ENCODE measurements at places on chromosomes 2 and 18.

DNA sequence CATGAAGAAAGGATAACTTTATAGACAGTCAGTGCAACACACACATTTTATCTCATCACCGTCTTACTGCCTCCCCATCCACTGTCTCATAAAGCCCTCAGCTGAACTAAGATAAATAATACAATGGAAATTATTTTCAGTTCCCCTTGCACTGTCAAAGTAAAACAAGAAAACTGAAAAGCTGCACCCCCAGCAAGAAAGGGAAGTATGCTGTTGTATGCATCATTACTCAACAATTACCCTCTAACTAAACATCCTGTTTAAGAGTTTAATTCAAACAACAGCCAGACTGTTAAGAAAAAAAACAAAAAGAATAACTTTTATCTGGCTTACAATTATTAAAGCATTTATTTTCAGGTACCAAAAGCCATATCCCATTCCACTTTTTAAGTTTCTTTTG is 25.0 kb downstream of the MPPE1 start:
- no peak for DNase-seq

- no peak for DNase-seq
Observed at GRCh38 chr2:102979429-102979828, 217.6 kb downstream of the TMEM182 start.

GRCh38 chr2:28360058-28360717 is 32.5 kb upstream of the FOSL2 start:
- DNase-seq, result no peak

- DNase-seq, result no peak
Observed at GRCh38 chr2:219209236-219210195, 2.9 kb downstream of the ZFAND2B start.

DNA sequence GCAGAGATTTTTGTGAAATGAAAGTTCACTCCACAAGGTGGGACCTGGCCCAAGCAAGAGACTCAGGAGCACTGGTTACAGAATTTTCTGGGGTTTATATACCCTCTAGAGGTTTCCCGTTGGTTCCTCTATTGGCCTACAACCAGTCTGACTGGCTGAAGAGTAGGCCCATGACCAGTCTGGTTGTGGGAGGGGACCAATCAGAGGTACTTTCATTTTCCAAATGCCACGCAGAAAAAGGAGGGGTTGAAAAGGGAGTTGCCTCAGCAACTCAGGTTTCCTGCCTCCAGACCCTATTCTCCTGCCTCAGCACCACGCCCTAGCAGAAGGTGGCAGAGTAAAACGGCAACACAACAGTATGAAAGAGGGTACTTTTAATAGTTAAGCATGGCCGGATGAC is 98.4 kb downstream of the COLEC12 start:
- no peak for DNase-seq

DNA sequence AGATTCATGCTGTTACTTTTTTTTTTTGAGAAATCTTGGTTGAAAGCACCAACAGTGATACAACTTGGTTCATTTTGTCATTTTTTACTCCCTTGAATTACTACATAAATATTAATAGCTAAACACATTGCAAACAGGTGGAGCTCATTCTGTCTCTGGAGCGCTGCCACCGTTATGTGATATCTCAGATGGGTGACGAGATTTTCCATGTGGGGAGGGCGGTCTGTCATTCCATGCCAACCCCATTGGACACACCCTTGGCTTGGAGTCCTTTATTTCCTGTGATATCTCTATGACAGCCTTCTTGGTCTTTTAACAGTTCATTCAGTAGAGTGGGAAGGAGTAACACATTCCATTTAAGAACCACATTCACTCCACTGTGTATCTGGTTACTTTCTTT is 794.8 kb downstream of the SATB2 start:
- no peak for DNase-seq

- no peak for DNase-seq
Observed at GRCh38 chr18:906416-907114, 1.9 kb downstream of the ADCYAP1 start.

DNA sequence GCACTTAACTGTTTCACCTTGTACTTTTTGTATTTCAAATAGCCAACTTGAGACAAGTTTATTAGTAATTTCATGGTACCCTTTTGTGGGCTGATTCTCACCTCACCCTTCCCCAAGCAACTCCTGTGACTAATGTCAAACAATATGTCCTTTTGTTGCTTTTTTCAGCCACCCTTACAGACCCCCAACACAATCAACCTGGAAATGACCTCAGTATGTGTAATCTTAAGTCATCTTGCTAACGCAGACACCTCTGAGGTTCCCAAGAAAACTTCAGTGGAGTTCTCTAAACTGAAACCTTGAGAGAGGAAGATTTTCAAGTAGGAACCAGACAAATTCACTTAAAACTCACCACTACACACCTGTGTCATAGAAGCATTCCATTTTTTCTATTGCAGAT is 69.5 kb downstream of the KYNU start:
- DNase-seq, result no peak

DNA sequence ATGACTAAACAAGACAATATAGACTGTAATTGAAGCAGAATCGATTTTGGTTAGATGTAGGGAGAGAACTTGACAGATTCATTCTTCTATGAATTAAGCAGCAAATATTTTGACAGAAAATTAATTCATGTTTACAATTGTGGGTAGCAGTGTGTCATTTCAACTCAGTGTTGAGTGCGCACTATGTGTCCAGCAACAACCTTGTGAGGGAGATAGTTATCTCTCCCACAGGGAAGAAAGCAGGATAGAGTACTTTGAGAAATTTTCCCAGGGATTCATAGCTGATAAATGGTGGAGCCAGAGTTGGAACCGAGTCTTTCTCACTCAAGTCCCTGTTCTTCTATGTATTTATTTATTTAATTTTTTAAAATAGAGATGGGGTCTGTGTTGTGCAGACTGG is 5.2 kb downstream of the MRPL33 start:
- DNase-seq, result no peak

DNA sequence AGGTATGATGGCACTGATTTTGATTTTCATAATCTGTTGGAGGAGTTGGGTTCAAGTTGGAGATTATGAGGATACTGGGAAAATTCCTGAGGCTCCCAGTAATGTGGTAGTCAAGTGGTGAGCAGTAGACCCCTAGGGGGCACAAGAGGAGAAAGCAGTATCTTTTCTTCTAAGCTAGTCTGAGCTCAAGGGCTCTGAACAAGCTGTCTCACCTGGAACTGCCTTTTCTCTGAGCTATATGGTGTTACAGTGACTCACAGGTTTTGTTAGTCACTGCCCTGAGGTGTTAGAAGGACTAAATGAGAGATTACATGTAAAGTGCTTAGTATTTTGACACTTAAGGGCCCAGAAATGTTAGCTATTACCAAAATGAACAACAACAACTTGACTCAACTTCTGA is 42.2 kb downstream of the CD302 start:
- DNase-seq, result no peak

DNA sequence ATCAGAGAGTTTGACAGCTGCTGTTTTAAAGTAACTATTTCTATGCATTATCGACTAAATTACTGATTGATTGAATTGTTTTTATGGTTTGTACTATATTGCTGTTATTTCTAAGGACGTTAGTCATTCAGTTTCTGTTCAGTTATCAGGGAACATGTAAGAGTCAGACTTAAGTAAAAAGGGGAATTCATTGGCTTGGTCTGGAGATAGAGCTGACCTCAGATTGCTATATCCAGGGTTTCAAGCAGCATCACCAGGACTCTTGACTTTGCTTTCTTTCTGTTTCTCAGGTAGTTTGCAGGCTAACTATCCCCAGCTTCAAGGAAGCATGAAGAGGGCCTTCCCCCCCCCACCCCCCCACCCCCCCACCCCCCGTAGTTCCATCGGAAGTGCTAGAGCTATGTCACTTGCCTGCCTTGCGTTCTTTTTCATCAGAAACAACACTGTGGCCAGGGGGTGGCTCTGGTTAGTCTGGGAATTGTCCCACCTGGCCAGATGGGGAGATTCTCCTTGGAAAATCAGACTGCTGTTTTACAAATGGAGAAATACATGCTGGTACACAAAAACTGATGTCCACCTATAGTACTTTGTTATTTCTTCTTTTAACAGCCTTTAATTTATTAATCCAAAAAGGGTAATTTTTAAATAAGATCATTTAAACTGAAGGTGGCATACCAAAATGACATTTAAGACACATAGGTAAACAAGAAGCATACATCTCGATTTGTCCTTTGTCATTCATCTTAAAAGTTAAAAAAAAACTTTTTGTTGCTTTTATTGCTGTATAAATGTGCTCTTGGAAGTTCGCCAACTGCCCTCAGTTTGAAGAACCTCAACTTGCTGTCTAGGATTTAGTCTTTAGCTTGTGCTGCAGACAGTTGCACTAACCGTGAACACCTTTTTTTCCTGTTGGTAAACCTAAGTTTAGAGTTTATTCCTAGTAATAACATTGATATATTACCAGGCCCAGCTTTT is 9.4 kb downstream of the SMAD4 start:
- DNase-seq, result no peak

- DNase-seq, result no peak
Observed at GRCh38 chr2:240509667-240510512, 47.9 kb downstream of the ANKMY1 start.

GRCh38 chr2:12730265-12730664 is 13.5 kb downstream of the TRIB2 start:
- no peak for DNase-seq

DNA sequence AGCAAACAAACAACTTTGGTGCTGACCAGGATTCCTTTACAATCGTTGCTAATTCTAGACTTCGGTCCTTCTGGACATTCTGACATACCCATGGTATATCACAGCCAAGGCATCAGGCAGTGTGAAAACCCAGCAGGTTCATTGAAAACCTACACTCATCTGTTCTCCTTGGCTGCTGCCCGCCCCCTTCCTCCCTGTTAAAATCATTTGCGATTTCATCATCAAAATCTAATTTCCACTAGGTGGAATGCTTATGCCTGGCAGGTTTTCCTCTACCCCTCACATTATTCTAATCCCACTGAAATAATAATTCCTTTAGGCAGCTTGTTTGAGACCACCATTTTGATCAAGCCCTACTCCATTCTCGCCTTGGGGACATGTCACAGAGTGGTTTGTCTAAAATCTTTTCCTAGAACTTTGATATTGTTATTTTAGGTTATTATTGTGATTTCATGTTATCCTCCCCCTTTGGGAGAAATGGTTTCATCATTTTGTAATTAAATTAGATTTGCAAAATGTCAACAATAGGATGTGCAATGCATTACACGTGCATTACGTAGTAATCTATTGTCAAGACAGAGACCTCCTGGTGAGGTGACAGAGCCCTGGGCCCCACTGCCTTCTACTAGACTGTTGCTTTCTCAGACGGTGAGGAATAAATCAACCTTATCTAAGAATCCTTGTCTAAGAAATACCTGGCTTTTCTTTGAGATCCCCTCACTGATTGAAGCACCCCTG is 31.0 kb upstream of the ASPRV1 start:
- DNase-seq, result no peak

DNA sequence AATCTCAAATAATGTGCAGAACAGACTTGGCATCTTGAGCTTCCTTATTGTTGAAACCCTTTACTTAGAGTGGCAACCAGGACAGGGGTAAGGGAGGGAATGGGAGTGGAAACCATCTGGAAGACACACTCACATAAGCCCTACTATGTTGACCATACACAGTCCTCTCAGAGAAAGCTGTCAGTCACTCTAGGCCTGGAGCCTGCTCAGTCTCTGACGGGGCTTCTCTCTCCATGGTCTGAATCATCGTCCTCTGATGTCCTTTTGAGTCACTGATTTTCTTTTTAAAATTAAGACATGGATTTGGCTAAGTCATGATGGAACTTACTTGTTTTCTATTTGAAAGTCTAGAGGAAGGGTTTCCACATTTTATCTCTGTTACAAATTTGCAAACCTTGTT is 74.0 kb downstream of the MYO1B start:
- no peak for DNase-seq

DNA sequence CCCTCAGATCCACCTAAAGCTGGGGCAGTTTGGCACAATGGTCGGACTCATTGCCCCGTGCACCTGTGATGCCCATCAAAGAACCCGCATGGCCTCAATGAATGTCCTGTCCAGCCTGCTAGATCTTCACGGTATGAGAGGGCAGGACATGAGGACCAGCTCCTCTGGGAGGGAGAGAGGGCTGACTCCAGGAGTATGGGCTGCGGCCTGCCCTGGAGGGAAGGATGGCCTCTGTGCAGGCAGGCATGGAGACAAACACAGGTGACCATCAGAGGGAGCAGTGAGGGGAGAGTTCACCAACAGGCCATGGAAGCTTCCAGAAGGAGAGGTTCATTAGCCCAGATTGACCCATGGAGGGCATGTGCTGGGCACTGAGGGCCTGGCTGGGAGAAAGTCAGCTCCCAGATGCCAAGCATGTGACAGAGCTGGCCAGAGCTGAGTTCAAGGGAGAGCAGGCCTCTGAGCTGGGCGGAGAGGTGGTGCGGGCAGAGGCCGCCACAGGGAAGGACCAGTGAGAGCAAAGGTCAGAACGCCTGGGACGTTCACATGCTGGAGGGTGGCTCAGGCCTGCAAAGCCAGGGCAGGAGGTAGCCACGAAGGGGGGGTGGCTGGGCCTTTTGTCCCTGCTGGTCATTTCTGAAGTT is 36.2 kb downstream of the HJURP start:
- DNase-seq, result no peak

DNA sequence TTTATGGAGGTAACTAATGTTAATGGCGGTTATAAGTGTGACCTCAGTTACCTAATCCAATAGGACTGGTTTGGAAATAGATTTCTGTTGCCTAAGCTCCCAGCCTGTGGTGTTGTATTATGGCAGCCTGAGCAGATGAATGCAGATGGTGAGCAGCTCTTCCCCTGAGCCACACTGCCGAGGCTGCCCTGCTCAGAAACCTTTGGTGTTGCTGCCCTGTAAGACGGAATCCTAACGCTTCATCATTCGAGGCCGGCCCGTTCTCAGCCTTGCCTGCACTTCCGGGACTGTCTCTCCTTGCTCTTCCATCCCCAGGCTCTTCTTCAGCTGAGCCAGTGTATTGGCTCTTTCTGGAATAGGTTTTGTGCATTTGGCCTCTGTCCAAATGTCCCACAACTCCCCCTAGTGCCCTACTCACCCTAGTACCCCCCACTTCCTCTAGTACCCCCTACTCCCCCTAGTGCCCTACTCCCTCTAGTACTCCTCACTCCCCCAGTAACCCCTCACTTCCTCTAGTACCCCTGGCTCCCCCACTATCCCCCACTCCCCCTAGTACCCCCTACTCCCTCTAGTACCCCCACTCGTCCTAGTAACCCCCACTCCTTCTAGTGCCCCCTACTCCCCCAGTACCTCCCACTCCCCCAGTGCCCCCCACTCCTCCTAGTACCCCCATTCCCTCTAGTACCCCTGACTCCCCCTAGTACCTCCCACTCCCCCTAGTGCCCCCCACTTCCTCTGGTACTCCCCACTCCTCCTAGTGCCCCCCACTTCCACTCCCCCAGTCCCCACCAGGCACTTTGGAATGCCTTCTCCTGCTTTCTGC is 106.0 kb upstream of the TAF1B start:
- no peak for DNase-seq

DNA sequence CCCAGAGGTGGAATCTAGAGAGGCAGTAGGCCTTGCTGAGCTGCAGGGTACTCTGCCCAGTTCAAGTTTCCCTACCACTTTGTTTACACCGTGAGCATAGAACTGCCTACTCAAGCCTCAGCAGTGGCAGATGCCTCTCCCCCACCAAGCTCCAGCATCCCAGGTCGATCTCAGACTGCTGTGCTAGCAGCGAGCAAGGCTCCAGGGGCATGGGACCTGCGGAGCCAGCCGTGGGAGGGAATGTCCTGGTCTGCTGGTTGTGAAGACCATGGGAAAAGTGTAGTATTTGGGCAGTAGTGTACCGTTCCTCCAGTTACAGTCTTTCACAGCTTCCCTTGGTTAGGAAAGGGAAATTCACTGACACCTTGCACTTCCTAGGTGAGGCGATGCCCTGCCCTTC is 50.6 kb upstream of the FSIP2 start:
- DNase-seq, result no peak

GRCh38 chr2:191020742-191021381 is 6.9 kb upstream of the STAT1 start:
- DNase-seq, result no peak
